ENCODE measurements at places on chromosomes 12 and 14. TPM values are rescaled to one million over a fixed set of nuclear protein-coding genes. Genes with fewer than 3 reads are reported as not detected.
A peak's percentile ranks its signal among the peaks of the same experiment; 100 is the strongest.

GRCh38 chr12:117684471-117684870, 284.3 kb downstream of the KSR2 start:
- no peaks in the 10 kb centered on the region for H3K36me3 ChIP-seq
- DNase-seq, result no peak
- peaks cover 44% of the 10 kb centered on the region for H3K4me1 ChIP-seq

DNA sequence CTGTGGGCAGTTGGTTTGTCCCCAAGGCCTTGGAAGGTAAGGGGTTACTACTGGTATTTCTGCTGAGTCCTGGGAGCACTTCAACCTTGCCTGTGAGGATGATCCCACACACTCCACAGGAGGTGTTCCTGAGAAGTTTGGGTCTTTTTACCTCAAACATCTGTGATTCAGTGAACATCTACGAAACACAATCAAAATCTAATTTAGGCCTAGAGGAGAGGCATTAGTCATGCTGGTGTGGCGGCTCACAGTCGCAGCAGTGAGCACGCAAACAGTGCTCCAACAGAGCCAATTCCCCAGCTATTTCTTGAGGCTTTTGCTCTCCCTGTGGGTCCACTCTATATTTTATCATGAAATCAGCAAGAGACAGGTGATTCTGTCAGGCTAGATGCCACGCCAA, 107.6 kb downstream of the APAF1 start:
- H3K36me3 ChIP-seq, result no peaks in the 10 kb centered on the region
- H3K4me1 ChIP-seq, result peaks cover 14% of the 10 kb centered on the region
- no peak for DNase-seq
- no peak overlapping the region for H3K27ac ChIP-seq

DNA sequence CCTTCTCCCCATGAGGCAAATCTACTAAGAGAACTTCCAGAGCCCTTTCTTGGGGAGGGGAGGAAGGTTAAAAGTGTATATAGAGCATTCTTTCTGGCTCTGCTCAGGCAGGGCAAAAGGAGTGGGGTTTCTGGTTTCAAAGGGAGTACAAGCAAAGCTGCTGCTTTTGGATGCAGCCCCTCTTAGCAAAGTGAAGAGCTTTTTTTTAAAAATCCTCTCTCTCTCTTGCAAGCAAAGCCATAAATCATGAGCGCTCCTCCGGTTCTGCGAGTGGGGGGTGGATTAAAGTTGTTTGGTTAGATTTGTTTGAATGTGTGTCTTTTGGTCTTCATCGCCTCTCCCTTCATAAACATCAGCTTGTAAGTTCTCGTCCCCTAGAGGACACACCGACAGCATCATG, 546.6 kb upstream of the TBX3 start:
- H3K4me3 ChIP-seq, result no peak overlapping the region
- no peaks in the 10 kb centered on the region for H3K27me3 ChIP-seq
- no peaks in the 10 kb centered on the region for H3K36me3 ChIP-seq
- H3K4me1 ChIP-seq, result peaks cover 15% of the 10 kb centered on the region
- no peak overlapping the region for H3K27ac ChIP-seq

DNA sequence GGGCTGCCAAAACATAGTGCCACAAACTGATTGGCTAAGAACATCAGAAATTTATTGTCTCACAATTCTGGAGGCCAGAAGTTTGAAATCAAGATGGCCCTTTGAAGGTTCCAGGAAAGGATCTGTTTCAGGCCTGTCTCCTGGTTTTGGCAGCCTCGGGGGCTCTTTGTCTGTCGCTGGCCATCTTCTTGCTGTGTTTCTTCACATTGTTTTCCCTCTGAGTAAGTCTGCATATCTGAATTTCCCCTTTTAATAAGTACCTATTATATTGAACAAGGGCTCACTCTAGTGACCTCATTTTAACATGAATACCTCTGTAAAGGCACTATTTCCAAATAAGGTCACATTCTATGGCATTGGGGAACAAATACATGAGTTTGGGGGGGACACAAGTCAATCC, 467.1 kb upstream of the MGAT4C start:
- H3K4me1 ChIP-seq, result no peaks in the 10 kb centered on the region
- no peaks in the 10 kb centered on the region for H3K36me3 ChIP-seq
- H3K27ac ChIP-seq, result no peak overlapping the region
- no peak for DNase-seq

DNA sequence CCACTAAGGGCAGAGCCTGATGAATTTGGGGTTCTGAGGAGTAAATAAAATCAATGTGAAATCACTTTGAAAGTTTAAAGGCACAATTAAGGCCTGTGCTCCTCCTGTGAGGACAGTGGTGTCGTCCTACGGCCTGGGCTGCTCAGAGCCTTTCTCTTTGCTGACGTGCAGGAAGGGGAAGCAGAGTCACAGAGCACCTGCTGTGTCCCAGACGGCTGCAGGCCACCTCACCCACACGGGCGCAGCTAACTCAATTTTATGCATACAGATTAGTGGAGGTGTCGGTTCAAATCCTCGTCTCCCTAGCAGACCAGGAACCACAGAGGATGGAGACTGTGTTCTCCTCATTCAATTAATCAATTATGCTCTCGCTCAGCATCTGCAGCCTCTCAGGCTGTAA, 11.4 kb upstream of the DLK1 start:
- peaks cover 77% of the 10 kb centered on the region for H3K4me1 ChIP-seq
- H3K27me3 ChIP-seq, result no peaks in the 10 kb centered on the region
- no peak overlapping the region for H3K4me3 ChIP-seq
- DNase-seq, result no peak

DNA sequence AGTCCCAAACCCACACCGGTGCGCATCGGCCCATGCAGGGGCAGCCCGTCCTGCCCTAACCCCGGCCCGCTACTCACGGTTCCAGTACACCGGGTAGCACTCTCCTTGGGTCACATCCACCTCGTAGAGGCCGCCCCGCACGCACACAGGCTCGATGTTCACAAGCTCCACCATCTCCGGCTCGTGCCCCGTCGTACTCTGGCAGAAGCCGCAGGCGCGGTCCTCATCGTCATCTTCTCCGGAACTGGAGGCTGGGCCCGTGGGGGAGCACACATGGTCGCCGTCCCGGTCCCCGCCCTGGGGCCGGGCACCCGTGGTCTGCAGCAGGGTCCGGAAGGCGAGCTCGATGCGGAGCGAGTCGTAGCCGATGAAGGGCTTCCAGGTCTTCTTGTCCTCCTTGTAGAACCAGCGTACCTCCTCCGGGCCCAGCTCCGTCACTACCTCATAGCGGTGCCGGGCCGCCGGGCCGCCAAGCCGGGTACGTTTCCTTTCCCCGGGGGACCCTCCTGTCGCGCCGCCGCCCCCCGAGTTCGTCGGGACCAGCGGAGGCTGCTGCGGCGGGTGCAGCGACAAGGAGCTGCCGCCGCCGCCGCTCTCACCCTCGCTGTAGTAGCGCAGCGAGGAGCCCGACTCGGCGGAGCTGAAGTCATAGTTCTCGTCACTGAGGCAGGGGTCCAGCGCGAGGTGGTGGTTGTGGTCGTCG, 788 bp downstream of the DDHD1 start:
- no peaks in the 10 kb centered on the region for H3K36me3 ChIP-seq
- no peaks in the 10 kb centered on the region for H3K27me3 ChIP-seq
- peak overlapping the region; percentile 90 for H3K4me3 ChIP-seq
- H3K4me1 ChIP-seq, result peaks cover 18% of the 10 kb centered on the region

- H3K4me1 ChIP-seq, result peaks cover 4% of the 10 kb centered on the region
- H3K27ac ChIP-seq, result no peak overlapping the region
- H3K36me3 ChIP-seq, result no peaks in the 10 kb centered on the region
- no peak overlapping the region for H3K4me3 ChIP-seq
Observed at GRCh38 chr14:54168489-54168888, 211.9 kb upstream of the BMP4 start.

- no peaks in the 10 kb centered on the region for H3K4me1 ChIP-seq
- no peak for DNase-seq
- H3K27ac ChIP-seq, result no peak overlapping the region
- no peaks in the 10 kb centered on the region for H3K27me3 ChIP-seq
Observed at GRCh38 chr14:40859055-40859454, 747.6 kb upstream of the LRFN5 start.

The CTDSP2 gene
- polyA plus RNA-seq, result 119 TPM

The ZFYVE1 gene
- 23.6 TPM for polyA plus RNA-seq

The C12orf42 gene
- not detected for polyA plus RNA-seq

The EPYC gene
- polyA plus RNA-seq, result not detected

The RNASE1 gene
- not detected for polyA plus RNA-seq

The NFATC4 gene
- 24.9 TPM for polyA plus RNA-seq
